ENCODE measurements at places on chromosomes 6 and 20.

DNA sequence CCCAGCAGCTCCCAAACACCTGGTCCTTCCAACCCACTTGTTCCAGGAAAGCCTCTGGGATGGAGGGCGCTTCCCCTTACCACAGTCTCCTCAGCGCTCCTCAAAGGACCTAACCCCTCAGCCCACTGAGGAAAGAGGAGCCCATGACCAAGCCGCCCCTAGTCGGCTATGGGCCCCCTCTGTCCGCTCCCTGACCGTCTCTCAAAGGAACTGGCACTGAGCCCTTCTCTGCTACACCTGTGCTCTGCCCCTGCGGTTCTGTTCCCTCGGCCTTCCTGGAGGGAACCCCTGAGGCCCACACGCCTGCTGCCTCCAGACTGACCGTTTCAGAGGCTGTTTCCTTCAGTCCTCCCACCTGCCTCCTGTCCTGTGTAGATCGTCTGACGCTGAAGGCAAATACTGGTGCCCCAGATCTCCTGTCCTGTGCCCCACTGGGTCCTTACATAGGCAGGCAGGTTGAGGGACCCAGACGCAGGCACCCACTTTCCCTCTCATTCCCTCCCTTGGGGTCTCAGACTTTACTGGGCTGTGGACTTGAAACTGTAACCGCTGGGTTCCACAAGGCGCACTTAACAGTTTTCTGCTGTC lies 1.9 kb upstream of the SLC4A11 start:
- no peak for DNase-seq

DNA sequence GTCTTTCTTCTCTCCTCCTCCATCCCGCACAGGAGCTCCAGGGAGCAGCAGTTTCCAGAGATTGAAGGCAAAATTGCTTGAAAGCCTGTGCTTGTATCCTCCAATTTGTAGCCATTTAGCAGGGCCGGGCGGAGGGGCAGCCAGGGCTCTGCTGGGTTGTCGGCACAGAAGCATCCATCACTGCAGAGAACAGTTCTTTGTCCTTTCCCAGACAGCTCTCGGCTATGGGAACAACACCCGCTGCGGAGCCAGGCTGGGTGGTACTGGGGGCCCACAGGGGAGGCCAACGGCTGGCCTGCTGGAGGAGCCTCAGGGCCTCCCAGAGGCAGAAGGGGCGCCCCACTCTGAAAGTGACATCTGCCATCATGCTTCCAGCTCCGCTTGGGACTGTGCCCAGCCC lies 7.8 kb downstream of the HRH3 start:
- DNase-seq: no peak

GRCh38 chr6:129707028-129707427 lies 2.9 kb downstream of the ARHGAP18 start:
- no peak for DNase-seq

DNA sequence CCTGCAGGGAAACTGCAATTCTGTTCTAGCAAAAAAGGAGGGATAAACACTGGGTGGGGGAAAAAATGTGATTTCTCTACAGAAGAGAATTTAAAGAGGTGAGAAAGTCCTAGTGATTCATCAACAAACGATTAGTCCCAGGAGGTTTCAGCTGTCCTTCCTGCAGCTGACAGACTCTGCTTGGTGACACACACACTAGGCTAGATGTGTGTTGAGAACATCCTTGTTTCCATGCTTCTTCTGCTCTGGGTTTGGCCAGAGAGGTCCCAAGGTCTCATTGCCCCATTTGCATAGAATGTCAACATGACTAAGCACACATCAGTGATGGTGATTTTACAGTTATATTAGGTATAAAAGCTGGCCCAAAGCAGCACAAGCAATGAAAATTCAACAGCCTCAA lies 258.3 kb downstream of the NFATC2 start:
- DNase-seq: no peak

- no peak for DNase-seq
Measured at GRCh38 chr20:57883761-57884160, 173.9 kb upstream of the PMEPA1 start.

DNA sequence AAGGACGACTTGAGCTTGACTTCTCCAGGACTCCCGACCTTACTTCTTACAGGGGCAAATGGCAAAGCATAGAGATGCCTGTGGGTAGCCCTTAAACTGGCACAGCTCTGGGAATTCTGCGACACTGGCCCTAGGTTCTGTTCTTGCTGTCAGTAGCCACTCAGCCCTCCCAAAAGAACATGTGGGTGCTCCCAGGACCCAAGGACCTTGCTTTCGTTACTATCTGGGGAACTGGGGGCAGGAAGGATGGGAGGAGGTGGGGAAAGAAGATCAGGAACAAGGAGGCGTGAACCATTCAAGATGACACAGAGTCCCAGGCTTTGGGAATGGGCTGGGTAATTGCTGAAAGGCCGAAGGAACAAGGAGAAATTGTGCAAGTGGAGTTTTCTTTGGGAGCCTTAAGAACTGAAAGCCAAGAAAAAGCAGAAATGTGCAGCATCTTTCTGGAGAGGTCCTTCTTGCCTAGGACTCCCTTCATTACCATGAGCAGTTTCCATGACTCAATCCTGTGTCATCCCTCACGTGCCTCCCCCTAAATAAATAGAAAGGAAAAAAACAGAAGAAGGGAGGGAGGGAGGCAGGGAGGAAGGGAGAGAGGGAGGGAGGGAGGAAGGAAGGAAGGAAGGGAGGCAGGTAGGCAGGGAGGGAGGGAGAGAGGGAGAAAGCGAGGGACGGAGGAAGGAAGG lies 284.6 kb upstream of the FOXQ1 start:
- no peak for DNase-seq

GRCh38 chr20:42260184-42260583 lies 642.0 kb upstream of the CHD6 start:
- DNase-seq: no peak

- peak; percentile 56 for DNase-seq
Measured at GRCh38 chr20:49766979-49767521, 45.6 kb upstream of the SLC9A8 start.

DNA sequence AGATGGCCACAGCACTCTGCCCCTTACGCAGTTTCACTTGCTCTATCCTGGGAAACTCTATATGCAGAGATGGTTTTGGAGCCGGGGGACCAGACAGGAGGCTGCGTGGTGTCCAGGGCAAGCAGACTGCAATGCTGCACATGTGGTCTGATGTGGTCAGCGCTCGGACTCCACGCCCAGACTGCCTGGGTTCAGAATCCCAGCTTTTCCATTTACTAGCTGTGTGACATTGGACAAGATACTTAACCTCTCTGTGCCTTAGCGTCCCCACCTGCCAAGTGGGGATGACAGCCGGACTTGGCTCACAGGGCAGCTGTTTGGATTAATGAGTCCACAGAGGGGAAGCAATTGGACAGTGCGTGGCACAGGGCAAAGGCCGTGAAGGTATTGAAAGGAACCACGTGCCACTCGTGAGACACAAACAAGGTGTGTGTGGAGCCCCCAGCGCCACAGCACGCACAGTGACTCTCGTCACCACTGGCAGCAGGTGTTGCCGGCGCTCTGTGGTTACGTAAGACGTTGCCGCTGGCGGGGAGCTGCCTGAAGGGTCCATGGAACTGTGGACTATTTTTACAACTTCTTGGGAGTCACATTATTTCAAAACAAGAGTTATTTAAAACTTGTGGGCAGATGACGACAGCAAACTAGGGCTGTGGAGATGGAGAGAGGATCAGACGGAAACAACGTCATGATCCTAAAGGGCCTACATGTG lies 201.4 kb downstream of the PREX1 start:
- DNase-seq: peak; percentile 85

DNA sequence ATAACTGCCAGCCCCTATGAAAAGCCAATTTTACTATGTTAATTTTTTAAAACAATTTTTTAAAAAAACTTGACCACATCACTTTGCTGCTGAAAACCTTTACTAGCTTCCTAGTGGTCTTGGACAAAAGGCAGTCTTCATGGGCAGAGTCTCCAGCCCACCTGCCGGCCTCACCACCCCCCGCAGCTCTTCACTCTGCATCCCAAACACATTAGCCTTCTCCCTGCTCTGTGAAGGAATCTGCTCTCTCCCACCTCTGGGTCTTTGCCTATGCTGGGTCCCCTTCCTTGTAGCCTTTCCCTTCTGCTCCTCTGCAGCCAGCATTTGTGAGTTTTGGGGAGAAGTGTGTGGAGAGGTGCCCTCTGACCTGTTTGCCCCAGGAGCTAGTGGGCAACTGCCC lies 170.7 kb upstream of the MLN start:
- DNase-seq: no peak

DNA sequence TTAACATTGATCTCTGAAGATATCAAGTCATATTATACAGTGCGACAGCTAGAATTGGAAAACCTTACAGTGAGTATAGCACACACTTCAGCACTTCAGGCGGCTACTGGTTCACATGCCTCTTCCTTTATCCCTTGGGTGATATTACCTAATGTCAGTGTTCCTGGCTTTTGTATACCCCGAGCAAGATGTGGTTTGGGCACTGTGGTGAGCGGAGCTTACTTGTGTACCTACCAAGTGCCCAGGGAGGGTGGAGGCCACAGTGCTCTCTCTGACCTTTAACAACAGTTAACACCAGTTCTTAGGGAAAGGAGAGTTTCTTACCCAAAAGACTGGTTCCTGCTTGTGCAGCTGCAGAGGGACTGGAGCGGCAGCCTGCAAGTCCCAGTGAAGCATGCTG lies 64.4 kb downstream of the PTPN1 start:
- no peak for DNase-seq

- DNase-seq: peak; percentile 23
Measured at GRCh38 chr6:11700118-11700718, 78.4 kb downstream of the ADTRP start.

DNA sequence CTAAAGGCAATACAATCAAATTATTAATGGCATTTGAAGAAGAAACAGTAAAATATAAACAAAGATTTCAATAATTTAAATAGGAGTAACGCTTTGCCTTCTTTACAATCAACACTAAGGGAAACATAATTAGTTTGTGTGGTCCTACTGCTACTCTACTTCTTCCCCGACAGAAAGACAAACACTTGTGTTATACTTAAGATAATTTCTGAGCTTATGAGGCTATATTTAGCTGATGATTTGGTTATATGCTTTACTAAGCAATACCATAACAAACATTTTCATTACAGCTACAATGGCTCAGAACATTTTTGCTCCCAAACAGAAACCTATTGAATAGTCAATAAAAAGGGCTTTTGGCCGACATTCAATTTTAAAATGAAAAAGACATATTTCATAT lies 1217.2 kb upstream of the GJE1 start:
- no peak for DNase-seq

DNA sequence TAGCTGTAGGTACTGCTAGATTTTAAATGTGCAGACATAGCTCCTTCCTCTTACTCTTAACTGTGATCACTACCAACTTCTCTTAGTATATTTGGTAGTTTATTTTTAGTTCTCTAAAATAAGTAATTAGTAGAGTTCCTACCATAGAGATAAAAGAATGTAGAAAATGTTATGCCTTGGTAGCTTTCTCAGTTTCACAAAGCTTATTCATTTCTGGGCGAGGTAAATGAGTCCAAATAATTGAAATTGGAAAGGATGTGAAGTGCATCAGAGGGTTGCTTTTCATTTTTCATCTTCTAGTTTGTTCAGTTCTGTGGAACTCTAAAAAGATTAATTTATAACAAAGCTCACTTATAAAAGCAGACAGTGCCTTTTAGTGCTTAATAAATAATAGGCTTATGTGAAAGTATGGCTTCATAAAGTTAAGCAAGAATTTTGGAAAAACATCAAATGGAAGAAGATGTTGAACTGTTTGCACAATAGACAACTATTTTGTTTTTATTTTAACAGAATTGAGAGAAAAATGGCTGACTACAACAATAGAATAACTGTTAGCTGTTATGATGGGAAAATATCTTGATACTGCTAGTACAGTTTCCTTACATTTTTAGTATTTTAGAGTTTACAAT lies 303.7 kb downstream of the UTRN start:
- no peak for DNase-seq

GRCh38 chr6:79170431-79170830 lies 64.1 kb downstream of the HMGN3 start:
- DNase-seq: no peak

GRCh38 chr6:52301326-52301725 lies 16.8 kb upstream of the MCM3 start:
- no peak for DNase-seq

DNA sequence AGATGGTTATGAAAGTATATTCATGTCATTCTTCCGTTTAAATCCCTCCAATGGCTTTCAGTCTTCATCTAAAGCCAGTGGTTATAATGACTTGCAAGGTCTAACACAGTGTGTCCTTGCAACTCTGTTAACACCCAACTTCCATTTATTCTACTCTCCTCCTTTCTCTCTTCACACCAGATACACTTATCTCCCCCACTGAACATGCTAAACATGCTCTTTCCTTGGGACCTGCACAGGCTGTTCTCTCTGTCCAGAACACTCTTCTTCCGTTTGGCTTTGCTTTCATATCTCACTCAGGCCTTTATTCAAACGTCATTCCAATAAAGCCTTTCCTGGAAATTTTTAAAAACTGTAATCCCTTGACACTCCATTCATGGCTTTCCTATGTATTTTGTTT lies 91.5 kb downstream of the EPHA7 start:
- DNase-seq: no peak

DNA sequence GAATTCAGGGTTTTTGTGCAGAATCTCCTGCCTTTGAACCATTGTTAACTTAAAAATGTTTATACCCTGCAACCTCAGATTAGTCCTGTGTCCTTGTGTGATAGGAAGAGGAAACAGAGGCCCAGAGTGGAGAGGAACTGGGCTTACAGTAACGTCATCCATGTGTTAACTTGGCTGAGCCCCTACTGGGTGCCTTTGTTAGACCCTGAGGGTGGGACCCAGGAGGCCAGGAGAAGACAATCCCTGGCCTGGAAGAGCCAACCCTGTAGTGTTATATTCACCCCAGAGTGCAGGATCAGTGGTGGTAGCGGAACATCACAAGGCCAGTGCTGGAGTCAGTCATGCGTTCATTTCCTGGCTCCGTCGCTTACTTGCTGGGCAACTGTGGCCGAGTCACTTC lies 10.6 kb downstream of the MYLK2 start:
- no peak for DNase-seq

DNA sequence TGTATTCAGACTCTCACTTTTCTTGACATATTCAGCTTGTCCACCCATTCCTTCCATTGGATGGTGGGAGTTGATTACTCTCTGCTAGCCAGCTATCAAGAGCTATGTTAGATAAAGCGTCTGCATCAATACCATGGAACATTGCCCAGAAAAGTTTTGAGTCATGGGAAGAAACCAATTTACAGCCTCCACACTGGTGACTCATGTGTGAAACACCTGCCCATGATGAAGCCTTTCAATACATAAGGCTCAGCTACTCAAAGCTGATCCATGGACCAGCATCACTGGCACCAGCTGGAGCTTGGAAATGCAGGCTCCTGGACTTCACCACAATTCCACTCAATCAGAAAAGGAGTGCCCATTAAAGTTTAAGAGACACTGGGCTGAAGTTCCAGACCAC lies 16.1 kb downstream of the PLA2G7 start:
- DNase-seq: no peak

DNA sequence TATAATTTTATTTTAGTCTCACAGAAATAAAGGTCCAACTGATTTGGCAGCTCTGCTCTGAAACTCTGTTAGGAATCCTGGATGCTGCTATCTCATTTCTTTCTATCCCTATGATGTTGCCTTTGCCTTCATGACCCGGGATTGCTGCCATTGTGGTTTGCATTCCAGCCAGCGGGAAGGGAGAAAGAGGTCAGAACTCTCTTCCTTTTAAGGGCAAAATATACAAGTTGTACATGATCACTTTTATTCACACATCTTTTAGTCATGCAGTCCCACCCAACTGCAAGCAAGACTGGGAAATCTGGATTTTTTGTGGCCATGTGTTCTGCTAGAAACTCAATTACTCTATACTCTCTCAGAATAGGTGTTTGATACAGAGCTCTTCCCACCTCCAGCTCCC lies 263.1 kb upstream of the ZFP64 start:
- no peak for DNase-seq

- no peak for DNase-seq
Measured at GRCh38 chr6:53342217-53342616, 6.5 kb downstream of the ELOVL5 start.

GRCh38 chr6:5146398-5146797 lies 61.3 kb downstream of the PPP1R3G start:
- DNase-seq: no peak

All from HL-60 (cell line).